ENCODE measurements at places on chromosomes 1 and 21. TPM values are rescaled to one million over a fixed set of nuclear protein-coding genes. Genes with fewer than 3 reads are reported as not detected.

DNA sequence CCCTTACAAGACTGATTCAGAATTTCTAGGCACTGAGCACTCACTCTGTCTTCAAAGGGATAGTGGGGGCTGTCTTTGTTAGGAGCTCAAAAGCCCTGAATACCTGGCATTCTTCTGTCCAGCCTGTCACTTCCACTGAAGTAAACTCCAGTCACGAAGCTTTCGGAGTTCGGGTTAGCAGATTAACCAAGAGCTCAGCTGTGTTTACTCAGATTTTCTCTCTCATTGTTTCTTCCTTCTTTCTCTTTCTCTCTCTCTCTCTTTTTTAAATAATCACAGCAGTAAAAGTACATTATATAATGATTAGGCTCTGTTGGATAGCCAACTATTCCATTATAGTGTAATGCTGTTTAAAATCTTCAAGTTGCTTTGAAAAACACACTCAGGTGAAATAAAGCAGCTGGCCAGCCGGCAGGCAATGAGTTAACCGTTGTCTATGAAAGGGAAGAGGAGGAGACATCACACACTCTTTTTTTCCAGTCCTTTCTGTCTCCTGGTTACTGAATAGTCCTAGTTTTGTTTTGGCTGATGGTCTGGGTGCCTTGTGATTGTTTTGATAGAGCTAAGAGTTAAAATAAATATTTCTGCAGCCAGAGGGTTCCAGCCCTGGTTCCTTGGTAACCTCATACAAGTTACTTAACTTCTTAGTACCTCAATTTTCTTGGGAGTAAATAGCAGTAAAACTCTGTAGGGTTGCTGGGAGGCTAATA is 89.8 kb downstream of the ADSS2 start:
- peak; percentile 94 for DNase-seq

Gene LCE2C
- polyA plus RNA-seq = not detected

Gene CCDC24
- polyA plus RNA-seq = 13.4 TPM

DNA sequence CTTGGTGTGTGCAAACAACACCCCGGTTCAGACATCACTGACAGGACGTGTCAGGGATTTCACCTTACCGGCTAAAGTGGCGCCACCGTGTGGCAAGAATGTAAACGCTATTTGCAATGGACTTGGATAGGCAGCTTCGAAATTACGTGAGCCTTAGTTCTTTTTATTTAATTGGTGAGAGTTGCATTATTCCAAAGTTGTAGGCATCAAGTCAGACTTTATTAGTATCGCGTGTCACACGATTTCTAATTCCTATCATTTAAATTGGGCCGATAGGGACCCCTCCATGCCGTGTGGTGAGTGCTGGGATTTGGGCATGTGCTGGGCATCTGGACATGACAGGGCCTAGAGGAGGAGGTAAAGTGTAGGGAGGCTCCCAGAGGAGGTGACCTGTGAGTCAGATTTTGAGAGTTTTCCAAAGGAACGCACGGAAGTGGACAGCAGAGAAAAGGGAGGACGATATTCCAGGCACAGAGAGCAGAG is 14.5 kb upstream of the CPT2 start:
- DNase-seq = peak; percentile 94

DNA sequence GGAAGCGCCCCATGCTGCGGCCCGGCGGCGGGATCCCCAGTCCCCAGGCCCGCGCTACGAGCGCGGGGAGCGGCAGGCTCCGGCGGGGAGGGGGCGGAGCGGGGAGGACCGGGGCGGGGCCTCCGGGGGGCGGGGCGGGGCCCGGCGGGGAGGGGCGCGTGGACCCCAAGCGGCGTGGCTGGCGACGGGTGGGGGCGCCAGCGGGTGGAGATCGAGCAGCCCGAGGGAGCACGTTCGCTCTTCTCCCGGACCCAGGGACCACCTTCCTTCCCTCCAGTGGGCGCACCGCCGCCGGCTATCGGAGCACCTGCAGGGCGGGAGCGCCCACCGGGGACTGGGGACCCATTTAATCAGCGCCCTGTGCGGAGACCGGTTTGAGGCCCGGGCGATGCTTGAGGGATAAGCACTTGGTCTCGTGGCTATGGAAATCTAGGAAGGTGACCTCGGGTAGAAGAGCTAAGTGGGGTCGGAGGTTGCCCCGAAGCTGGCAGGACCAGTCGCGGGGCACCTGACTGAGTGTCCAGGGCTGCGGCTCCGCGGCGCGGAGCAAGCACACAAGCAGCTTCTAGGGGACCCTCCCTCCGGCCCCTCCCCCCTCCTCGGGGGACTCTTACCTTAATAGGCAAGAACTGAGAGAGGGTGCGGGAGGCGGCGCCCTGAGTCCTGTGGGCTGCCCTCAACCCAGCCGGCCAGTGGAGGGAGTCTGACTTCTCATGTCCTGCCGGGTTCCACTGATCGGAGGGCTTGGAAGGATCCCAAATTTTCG is at the start of gene TSPAN2:
TSS of gene TSPAN2 (minus strand) at position 84 of the 766 bp plus-strand sequence. CDS start at position 13, 71 bp downstream.
- peak; percentile 98 for DNase-seq

All from GM23338 (cell line).